Stimulated activated effector memory CD8-positive, alpha-beta T cell treated with anti-CD3 and anti-CD28 coated beads, Interleukin-12 subunit alpha, Interleukin-12 subunit beta, amount 100 ng/mL, for 72 hours (primary cell): ENCODE measurements at places on chromosomes 1 and 21.

DNA sequence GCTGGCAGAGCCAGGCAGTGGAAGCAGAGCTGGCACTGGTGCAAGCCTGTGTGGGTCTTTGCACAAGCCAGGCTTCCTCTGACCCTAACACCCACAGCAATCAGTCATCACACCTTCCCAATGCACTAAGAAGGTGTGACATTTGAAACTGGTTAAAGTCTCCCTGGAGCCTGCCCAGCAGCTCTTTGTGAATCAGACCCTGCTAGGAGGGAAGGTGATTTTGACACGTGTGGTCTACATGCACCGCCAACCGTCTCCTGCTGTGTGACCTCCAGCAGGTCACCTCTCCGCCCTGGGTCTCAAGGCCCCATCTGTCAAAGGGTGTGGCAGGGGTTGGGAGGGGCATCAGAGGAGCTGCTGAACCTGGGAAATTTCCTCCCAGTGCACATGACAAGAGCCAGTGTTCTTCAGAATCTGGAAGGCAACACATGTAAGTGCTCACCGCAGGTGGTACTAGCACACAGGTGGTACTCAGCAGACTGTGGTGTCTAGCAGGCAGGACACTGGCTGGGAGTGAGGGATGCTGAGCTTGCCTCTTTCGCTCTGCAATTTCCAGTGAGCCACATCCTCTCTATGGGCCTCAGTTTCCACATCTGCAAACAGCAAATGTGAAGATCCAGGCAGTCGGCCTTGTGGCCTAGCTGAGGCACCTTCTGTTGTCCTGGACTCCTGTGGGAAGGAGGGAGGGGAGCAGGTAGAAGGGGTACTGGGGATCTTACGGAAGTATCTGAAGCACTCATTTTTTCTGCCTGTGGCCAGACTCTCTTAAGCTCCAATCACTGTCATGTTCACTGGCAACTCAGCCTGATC, 123.2 kb downstream of the DMRTB1 start:
- DNase-seq = no peak

DNA sequence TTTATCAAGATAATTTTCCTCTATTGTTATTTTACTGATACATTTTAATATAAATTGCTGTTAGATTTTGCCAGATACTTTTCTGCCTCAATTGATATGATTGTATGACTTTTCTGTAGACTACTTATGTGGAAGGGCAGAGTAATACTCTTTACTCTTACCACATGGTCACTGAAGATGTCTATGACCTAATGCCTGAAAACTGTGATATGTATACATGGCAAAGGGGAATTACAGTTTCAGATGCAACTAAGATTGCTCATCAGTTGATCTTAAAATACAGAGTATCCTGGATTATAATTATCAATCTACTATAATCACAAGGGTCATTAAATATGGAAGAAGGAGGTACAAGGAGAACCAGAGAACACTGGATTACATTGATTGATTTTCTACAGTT, 1528.0 kb downstream of the BRINP3 start:
- no peak for DNase-seq

GRCh38 chr1:117570988-117571409, 34.8 kb upstream of the TENT5C start:
- DNase-seq = no peak

DNA sequence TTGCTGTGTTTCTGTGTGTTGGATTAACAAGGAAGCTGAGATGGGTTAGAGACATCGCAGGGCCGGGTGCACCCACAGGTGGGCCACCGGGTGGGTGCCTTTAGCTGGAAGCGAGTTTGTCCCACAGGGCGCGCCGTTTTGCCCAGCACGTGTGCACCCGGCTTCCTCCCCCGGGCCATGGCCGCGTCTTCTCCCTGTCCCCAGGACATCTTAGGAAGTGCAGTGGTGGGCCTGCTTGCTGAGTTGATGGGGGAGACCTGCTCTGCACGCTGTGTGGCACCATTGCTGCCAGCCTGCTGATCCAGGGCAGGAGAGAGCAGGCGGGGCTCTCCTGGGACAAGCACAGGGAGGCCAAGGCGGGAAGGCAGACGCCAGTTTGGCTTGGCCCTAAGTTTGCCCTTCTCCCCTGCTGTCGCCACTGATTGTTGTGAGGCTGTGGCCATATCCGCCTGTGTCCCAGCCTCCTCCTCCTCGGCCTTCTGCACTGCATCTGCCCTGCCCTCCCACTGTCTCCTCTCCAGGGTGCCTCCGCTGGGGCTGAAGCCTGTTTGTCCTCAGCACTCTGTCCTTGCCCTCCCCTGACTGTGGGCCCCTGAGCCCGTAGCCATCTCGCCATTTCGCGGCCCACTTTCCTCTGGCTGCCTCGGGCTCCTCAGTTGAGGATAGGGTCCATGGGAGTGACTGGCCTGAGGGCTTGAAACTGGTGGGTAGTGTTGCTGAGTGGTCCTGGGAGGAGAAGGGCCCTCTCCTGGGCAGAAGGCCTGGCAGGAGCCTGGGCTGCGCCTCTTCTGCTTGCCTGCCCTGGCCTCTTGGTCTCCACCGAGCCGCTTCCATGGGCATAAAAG, 47.6 kb downstream of the PKNOX1 start:
- DNase-seq = no peak

DNA sequence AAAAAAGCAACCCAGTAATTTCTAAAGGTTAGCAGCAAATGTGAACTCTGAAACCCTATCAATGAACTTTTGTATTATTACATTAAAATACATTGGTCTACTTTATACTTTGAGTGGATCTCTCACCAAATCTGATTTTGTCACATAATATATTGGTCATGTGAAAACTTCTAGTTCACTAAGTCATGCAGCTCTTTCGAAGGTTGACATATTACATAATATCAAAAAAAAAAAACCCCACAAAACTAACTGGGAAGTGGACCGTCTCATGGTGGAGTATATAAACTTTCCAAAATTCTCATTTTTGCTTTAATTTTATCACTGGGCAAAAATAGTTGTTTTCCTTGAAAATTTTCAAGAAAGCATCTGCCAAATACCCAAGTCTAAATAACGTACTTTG, 50.4 kb downstream of the GATAD2B start:
- DNase-seq = no peak

GRCh38 chr1:214445831-214446614, 105.4 kb downstream of the PTPN14 start:
- DNase-seq = no peak

DNA sequence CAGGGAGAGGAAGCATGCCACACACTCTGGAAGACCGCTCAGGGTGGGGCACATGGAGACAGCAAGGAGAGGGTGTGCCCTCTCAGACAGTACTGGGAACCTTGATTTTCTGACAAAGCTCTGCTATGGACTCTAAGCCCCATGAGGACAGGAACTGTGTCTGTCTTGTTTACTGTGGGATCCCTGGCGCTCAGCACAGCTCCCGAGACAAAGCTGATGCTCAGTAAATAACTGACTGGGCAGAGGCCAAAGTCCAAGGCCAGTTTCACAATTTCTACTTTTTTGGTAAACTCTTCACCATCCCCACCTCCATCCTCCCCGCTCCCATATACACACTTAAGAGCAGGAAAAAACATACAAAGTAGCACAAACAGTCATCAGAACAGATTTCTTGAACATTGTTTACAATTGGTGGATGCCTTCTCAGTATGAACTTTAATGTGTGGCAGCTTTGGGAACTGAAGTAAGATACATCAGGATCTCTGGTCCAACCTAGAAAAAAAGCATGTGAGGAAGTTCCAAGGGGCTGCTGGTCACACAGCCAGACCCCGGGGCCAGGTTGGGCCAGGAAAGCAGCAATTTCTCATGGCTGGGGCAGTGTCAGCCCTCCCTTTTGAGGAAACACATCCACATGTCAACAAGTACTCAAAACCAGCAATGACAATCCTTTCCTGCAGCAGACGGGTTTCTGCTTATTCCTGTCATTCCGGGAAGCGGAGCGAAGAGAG, 5.6 kb upstream of the AHCYL1 start:
- DNase-seq = no peak

GRCh38 chr1:163538667-163539066, 216.9 kb downstream of the NUF2 start:
- no peak for DNase-seq

GRCh38 chr1:4775506-4775905, 121.1 kb downstream of the AJAP1 start:
- DNase-seq = no peak
